ENCODE measurements at places on chromosomes 1 and 21.

- no peak for DNase-seq
These were observed 144.4 kb downstream of the CDC7 start for GRCh38 chr1:91645031-91645430.

- DNase-seq = no peak
These were observed 10.1 kb upstream of the EPRS1 start for GRCh38 chr1:220056374-220056773.

DNA sequence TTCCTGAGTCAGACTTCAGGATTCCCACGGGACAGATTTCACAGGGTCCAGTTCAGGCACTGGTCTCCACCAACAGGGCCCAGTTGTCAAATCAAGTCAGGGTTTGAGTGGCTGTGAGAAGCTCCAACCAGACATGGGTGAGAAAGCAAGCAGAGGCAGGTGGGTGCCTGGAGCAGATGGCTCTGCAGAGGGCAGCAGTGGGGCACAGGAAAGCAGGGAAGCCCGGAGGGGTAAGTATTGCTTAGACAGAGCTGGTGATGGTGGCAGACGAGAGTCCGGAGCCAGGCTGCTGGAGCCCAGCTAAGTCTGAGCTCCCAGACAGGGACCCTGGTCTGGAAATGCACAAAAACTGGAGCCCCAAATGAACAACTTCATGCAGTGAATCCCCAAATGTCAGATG is 40.4 kb downstream of the RIMS3 start:
- DNase-seq = no peak

DNA sequence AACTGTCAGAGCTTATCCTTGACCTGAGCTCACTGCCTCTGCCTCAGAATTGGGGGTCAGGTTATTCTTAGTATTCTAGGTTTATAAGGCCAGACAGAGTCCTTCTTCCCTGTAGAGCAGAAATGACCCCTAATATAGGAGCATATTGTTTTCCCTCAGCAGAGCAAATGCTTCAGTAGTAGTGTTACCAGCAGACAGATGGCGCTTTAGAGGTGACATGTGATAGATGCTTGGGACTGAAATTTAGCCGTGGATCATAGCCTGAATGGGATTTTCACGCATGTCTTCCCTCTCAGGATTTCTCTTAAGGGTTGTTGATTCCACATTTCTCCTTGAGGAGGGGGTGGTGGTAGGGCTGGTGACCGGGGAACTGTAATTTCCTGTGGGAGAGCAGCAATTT is 24.5 kb downstream of the ADARB1 start:
- DNase-seq = no peak

DNA sequence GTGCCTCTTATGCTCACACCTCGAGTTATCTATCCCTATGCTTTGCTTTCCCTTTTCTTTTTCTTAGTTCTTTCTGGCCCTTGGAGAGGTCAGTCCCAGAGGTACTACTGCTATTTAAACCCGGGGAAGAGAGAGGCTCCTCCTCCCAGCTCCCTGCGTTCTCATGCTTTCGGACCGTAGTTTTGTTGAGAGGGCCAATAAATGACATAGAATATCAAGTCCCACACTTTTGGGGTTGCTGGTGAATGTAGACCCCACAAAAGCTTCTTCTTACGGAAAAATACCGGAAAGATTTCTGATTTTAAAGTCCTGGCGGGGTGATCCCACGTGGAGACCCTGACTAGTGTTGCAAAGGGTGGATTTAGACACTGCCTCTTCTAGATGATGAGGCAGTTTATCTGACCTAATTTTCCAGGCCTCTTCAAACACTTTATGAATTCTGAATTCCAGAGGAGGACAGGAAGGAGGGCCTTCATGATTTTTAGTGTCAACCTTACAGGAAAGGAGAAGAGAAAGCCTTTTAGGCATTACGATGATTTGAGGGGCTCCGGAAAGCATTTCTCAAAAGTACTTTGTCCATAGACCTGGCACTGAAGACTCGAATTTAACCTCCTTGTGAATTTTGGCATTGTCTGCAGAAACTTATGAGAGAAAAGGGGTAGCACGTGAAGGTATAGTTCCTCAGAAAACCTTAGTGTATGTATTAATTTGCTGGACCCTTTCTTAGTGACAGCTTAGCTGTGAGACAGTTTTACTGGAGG is 694 bp downstream of the TMEM167B start:
- no peak for DNase-seq

DNA sequence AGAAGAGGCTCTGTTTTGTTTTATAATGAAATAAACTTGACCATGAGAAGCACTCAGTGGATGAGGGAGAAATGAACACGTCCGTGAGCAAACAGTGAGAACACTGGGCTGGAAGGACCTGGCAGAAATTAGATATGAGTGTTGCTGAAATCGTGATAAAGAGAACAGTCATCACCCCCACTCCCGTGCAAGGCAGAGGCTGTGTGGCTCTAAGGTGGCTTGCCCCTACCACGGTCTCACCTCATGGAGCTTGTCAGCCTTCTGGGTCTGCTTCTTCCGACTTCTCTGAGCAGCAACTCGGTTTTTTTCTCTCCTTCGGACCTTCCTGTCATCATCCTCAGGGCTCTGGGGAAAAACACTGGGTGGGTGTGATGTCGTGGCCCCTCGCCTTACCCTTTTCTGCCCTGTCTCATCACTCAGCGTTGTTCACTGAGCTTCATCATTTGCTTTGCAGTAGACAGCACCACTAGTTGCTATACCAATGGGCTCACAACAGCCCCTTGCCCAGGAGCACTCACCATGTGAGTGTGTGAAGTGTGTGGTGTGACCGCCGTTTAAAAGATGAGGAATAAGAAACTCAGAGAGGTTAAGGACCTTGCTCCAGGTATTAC is 2.8 kb downstream of the BATF3 start:
- no peak for DNase-seq

GRCh38 chr1:227902641-227902990 is 45.1 kb downstream of the WNT9A start:
- DNase-seq = no peak

DNA sequence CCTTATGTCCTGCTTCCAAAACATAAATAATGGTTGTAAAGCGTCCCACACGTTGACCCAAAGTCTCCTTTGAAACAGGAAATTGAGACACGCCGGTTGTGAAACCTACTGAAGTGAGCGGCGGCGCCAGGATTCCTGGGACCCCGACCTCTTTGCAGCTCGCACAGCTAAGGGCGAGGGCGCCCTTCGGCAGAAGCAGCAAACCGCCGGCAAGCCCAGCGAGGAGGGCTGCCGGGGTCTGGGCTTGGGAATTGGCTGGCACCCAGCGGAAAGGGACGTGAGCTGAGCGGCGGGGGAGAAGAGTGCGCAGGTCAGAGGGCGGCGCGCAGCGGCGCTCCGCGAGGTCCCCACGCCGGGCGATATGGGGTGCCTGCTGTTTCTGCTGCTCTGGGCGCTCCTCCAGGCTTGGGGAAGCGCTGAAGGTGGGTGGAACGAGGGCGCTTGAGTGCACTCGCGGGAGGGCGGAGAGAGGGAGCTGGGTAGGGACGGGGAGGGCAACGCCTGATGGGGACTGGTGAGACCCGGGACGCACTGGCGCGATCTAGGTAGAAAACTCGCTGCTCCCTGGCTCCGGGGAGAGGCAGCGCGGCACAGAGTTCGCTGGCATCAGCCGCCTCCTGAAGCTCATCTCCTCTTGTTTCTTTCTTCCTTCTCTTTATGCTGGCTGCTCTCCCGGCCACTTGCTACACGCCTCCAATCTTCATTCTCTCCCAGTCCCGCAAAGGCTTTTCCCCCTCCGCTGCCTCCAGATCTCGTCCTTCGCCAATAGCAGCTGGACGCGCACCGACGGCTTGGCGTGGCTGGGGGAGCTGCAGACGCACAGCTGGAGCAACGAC is at the start of gene CD1D:
Gene CD1D (plus strand): TSS at position 155 of the 836 bp plus-strand sequence. CDS start 207 bp downstream, at position 362.
- DNase-seq = no peak

All from HS-5 (cell line).